ENCODE measurements at places on chromosomes 6 and 20.

DNA sequence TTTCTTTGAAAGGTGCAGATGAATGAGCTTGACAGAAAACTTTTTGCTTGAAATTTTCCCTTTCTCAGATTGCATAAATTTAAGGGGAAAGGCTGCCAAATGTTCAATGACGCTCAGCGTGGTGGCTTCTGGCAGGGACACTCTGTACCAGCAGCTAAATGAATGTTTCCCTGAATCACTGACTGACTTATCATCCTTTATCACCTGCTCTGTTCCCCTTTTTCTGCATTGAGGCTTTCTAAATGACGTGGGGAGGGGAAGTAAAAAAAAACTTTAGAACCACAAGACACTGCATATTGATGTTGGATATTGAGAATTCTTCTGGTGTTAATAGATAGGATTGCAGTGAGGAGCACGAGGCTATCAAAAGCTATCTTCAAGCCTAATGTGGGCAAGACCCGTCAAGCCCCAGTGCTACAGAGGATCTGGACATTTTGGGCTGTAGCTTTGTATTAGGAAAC is 46.9 kb upstream of the ENPP5 start:
- no peak for DNase-seq

DNA sequence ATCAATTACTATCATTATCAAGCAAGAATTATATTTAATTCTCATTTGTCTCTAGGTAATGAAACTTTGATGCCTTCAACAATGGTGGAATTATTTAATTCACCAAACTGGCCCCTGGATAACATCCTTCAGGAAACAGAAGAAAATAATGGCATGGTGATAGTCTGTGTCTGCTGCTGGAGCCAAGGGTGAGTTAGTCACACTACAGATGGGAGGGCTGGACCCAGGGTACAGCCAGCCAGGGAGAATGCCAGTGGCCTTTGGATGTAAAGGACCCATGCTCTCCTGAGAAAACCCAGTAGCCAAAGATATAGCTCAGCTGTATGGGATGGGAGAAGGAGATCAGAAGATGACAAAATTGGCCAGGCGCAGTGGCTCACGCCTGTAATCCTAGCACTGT is 60.0 kb upstream of the CNKSR3 start:
- DNase-seq, result no peak

DNA sequence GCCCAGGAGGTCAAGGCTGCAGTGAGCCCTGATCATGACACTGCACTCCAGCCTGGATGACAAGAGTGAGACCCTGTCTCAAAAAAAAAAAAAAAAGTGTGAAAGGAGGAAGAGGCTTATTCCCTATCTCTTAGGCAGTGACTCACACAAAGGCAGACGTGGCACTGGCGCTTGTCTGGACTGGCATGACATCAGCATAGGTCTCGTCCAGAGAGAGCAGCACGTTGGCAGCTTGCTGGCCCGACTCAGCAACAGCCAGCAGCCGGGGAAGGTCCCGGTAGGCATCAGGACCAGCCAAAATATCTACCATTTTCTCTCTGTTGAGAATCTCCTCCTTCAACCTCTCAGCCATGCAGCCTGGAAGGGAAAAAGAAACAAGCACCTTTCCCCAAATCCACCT is 14.1 kb downstream of the CDK5RAP1 start:
- no peak for DNase-seq

DNA sequence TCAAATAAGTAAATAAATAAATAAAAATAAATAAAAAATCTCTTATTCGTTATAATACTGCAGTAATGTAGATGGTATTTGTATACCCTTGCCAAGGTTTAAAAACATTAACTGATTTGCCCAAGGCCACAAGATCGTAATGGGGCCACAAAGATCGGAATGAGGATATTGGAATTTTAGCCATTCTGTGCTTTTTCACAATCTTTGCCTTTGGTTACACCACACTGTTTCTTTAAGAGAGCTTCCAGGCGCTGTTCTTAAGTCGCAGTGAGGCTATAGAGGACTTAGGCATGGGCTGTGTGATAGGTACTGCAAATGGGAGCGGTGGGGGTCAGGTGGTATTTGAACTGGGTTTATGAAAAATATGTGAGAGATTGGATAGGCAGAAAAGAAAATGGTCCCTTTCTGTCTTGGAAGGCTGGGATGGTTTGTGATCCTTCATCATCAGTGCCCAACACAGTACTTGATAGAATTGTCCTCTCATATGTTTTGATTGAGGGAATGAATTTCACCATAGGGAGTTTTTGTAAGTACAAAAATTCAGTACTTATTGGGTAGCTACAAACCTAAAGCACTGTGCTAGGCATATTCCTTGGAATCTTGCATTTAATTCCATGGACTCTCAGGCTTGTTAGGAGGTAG is 1.4 kb downstream of the NUS1 start:
- no peak for DNase-seq

- no peak for DNase-seq
Measured at GRCh38 chr6:36020154-36020553, 4.3 kb downstream of the SLC26A8 start.

GRCh38 chr20:17843246-17844132 is 125.1 kb downstream of the SNX5 start:
- DNase-seq, result no peak

DNA sequence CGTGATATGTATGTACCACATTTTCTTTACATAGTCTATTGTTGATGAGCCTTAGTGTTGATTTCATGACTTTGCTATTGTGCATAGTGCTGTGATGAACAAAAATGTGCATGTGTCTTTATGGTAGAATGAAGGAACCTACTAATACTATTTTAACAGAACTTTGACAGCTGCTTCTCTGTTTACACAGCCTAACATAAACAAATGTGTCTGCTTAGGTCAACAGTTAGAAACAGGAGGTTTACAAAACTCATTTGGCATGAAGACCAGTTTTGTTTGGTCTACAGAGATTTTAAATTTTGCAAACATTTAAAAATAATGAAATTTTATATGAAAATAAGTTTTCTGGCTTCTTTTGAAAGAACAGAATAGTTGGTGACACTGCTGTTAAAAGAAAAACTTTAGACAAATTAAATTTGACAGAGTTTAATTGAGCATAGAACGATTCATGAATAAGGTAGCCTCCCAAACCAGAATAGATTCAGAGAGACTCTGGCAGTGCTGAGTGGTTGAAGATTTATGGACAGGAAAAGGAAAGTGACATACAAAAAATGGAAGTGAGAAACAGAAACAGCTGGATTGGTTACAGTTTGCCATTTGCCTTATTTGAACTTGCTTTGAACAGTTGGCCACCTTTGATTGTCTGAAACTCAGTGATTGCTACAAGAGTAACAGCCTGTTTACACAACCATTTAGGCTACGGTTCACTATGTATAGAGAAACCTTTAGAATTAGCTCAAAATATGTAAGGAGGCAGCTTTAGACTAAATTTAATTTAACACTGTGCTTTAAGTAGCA is 715.8 kb upstream of the HS3ST5 start:
- no peak for DNase-seq

GRCh38 chr6:118171852-118172251 is 264.8 kb downstream of the SLC35F1 start:
- no peak for DNase-seq

Measured in lower leg skin (tissue), 4 donors.